ENCODE measurements at places on chromosomes 1 and 21.
A peak's percentile ranks its signal among the peaks of the same experiment; 100 is the strongest.

DNA sequence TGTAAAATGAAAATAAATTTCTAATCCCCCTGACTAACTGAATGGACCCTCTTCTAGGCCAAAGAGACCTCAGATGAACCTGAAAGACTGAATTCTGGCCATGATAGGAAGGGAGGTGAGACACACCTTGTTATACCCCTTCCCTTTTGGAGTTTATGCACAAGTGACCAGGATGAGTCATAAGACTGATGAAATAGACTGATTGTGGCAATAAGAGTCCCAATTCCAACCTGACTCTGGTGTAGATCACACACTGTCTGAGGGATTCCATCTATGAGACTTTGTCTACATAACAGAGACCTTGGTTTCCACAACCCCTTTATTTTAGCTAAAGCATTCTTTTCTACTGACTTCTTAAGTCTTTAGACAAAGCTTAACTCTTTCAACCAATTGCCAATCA, 13.5 kb upstream of the OR2G2 start:
- DNase-seq: no peak

DNA sequence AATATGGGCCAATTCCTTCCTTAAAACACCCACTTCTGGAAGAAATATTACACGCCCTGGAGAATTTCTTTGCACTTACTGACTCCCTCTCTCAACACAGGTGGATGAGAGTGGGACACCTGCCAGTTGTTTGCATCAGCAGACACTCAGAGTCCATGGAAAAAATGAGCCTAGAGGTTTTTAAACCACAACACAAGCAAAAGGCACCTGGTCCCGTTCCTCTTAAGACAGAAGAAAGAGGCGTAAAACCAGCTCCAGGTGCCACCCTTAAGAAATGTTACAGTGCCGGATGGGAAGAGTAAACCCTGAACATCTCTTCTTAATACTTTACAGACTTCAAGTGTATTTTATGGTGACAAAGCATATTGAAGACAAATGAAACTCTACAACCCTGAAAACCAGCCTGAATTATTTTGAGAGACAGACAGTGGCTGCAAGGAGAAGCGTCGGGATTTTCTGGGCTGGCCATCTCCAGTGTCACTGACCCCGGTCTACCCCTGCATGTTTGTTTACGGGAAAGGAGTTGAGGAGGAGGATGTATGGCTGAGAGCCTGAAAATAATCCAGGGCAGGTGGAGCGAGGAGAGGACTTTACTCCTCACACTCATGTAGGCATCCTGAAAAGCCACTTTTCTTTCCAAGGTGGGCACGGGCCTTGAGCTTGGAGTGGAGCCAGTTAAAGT, 7.8 kb upstream of the RIPK4 start:
- DNase-seq: no peak

- no peak for DNase-seq
Measured at GRCh38 chr1:59687081-59687480, 127.7 kb upstream of the HOOK1 start.

- no peak for DNase-seq
Measured at GRCh38 chr1:222852326-222852725, 37.5 kb downstream of the DISP1 start.

DNA sequence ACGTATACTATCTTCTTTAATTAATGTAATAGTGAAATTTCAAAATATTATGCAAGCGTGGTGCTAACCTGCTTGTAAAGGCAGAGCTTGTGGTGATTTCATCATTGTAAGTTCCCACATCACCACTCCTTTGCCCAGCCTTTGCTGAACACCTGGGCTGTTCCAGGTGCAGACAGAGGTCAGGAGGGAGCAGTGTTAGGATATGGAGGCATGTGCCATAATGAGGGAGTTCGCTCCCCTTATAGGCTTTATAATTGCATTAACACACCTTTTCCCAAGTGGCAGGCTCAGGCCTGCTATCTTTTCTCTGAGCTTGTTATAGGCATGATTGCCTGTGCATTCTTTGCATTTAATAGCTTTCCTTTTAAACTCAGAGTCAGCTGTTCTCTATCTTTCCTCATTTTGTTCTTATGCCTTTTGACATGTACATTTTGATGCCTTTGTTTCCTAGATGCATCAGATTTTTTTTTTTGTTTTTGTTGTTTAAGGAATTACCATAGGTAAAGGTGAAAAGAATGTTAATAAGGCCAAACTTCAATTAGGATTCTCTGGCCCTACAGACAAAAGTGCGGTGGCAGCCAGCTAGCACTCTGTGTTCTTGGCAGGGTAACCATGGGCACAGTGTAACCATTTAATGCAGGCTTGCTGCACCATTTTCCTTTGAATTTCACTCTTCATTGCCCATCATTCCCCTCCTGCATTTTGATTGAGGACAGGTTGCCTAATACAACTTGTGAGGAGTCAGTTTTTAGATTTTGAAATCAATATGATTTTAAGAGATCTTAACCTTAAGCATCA, 12.6 kb downstream of the NPL start:
- DNase-seq: no peak

DNA sequence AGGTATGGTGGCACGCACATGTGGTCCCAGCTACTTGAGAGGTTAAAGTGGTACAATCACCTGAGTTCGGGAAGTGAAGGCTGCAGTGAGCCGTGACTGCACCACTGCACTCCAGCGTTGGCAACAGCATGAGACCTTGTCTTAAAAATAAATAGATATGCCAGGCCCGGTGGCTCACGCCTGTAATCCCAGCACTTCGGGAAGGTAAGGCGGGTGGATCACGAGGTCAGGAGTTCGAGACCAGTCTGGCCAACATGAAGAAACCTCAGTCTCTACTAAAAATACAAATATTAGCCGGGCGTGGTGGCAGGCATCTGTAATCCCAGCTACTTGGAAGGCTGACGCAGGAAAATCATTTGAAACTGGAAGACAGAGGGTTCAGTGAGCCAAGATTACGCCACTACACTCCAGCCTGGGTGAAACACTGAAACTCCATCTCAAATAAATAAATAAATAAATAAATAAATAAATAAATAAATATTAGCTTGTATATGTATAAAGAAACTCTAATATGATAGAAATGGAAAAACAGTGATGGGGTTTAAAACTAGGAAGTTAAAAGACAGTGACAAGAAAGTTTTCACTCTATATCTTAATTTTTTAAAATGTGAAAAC, 18.8 kb downstream of the GATAD2B start:
- no peak for DNase-seq

- no peak for DNase-seq
Measured at GRCh38 chr1:109980324-109981003, 4.1 kb upstream of the AHCYL1 start.

- DNase-seq: peak; percentile 49
Measured at GRCh38 chr1:52633291-52633754, 355 bp downstream of the SHISAL2A start.

GRCh38 chr1:57770772-57771171, 346.9 kb upstream of the DAB1 start:
- no peak for DNase-seq

- DNase-seq: no peak
Measured at GRCh38 chr21:33299181-33299752, 25.5 kb upstream of the IFNAR1 start.

GRCh38 chr1:119829625-119830024, 18.4 kb upstream of the REG4 start:
- DNase-seq: peak; percentile 85

- no peak for DNase-seq
Measured at GRCh38 chr1:213020016-213020415, 4.3 kb upstream of the ANGEL2 start.

DNA sequence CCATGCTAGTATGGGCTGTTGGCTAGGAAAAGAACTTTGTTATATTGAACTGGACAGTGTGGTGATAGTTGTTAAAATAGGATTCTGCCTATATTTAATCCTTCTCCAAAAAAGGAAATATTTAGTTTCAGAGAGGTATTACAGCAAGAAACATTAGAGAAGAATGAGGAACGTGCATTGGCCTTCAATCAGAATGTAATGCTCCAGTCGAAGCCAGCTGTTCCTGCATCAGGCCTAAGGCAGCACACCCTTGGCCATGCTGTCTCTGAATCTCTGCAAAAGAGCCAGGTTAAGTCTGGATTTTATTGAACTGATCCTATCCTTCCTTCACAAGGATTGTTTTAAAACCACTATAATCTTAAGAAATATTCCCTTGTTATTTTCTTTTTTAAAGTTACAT, 35.3 kb upstream of the RALGPS2 start:
- no peak for DNase-seq

GRCh38 chr21:33244082-33244778, 14.5 kb downstream of the IFNAR2 start:
- DNase-seq: no peak

DNA sequence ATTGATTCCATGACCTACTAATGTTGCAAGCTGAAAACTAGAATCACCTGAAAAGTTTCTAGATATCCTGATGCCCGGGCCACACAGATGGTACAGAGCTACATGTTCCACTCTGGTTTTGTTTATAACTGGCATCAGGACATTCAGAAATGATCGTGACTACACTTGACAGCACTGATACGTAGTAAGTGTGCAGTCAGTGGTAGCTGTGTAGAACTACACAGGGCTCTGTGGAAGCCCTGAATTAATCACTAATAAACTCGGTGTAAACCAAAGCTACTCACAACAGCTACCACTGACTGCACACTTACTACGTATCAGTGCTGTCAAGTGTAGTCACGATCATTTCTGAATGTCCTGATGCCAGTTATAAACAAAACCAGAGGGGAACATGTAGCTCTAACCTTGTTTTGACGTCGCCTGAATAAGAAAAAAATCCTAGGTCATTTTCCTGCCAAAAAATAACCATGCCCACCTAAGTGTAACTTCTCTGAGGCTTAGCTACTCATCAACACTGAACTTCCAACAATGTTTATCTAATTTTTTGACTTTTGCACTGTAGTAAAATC, 149.7 kb downstream of the TGFBR3 start:
- DNase-seq: no peak

DNA sequence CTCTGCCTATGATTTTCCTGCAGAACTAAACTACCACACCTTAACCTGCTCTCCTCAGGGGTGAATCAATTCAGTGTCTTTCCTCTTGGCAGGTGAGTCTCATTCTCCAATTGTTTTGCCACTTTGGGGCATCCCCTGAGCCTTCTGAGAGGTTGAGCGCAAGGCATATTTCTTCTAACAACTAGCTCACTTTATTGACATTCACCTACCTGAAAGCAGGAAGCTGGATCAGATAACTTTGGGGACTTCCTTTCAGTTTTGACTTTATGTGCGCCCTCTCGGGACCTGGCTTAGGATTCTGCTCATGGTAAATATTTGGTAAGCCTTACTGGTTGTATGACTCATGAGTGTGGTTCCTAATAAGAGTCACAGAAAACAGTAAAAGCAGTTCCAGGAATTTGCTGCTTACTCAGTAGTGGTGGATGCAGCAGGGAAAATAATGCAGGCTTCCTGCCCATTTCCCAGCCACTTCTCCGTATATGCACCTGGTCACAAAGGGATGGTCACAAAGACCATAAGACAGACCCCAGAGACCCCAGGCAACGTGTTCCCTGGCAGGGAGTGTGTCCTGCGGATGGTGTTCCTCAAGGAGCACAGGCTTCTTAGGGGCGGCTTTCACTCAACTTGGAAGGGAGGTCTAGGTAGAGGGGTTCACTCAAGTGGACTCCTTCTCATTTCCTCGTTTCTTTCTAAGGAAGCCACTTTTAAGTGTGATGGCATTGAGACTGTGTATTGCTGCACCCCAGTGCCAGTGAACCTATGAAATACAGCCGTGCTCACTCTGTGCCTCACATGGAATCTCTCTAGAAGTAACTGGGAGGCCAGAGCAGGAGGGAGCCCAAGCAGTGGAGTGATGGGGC, 22.0 kb upstream of the BATF3 start:
- no peak for DNase-seq

- no peak for DNase-seq
Measured at GRCh38 chr21:40947713-40948112, 100.8 kb upstream of the DSCAM start.

GRCh38 chr21:31279214-31279613, 64.8 kb downstream of the TIAM1 start:
- DNase-seq: no peak

DNA sequence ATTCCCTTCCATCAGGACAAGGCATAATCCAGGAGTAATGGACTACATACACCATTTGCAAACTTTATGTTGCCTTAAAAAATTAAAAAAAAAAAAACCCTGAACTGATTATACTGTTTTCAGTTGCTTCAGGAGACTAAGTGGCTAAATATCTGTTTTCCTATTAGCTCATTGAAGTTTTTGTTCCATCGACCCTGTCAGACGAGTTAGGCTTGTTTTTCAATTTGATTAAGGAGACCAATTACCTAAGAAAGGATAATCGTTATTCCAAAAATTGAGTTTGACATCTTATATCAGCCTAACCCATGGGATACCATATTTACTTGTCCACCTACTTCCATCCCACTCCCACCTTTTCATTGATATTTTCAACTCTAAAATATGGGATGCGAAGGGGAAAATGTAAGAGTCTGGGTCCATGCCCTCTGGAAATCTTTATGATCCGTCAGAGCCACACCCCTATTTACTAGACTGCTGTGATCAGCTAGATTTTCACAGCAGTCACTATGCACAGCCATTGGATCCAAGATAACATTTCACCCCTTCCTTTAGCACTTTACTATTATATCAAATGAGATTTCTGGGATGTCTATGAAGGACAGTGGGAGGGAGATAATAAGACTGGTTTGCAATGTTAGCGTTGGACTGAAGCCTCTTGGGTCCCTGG, 41.0 kb downstream of the IL12RB2 start:
- DNase-seq: no peak

GRCh38 chr1:176575991-176576390, 113.0 kb downstream of the PAPPA2 start:
- no peak for DNase-seq

DNA sequence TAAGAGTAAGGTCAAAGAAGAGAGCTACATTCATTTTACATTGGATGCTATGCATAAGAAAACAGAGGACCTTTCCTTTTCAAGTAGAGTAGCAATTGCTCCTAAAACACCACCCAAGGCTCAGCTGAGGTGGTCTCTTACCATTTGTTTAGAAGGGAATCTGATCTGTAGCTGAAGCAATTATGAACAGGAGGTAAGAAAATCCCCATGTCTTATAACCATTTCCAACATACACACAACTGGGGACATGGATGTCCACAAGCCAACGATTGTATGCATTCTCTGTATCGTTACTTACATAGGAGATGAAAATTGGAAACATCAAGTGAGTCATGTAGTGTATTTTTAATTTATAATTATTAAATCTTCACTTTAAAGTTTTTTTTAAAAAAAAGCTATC, 132.0 kb downstream of the AKT3 start:
- no peak for DNase-seq

DNA sequence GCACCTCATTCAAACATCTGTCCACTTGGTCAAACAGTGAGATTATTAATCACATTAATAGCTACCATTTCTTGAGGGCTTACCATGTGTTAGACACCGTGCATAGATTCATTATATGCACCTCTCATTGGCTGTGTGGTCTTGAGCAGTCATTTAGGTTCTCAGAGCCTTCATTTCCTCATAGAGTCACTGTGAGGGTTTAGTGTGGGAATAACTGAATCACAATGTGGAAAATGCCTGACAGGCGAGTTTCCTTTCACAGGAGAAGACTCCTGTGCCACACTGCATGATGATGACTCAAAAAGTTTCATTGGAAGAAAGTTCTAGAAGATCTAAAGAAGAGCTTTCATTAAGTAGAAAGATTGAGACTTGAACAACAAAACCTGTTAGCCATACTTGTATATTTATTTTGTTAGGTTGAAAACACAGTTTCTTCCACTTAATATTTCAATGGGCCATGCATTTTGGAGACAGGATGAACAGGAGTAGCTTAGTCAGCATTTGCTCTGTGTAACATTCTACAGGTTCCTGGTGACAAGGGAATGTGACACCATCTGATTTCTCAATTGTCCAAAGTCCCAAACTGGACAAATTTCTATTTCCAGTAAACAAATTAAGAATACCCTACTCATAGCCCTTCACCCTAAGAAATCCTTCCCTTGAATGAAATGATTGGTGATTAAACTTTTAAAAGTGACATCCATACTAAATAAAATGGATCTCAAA, 45.7 kb downstream of the FYB2 start:
- DNase-seq: no peak

Data from COR-L47 (cell line).